ENCODE measurements at places on chromosomes 5 and 9. TPM values are rescaled to one million over a fixed set of nuclear protein-coding genes. Genes with fewer than 3 reads are reported as not detected.

The HMCN2 gene
- total RNA-seq, result not detected

GRCh38 chr5:143874312-143874711, 62.4 kb downstream of the HMHB1 start:
- DNase-seq, result no peak

DNA sequence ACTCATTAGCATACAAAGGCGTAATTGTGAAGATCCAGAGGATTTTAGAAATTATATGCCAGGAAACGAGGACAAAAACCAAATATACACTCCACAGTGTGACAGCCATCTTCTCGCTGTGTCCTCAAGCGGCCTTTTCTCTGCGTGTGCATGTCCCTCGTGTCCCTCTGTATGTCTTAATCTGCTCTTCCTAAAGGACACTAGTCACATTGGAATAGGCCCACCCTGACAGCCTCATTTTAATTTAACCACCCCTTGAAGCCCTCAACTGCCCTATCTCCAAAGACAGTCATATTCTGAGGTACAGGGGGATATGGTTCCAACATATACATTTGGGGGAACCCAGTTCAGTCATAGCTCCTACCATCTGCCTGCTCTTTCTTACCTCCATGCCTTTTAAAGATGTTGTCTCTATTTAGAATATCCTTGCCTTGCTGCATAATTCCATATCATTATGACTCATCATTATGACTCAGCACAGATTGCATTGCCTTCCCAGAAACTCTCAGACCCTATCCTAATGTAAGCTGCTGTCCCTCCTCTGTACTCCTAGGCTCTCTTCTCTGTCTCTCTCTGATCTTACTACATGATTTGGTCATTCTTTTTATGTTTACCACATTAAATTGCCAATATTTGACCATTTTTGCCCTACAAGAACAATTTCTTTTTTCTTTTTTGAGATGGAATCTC, 210.9 kb downstream of the AOPEP start:
- DNase-seq, result no peak

GRCh38 chr5:125316915-125317535, 570.6 kb upstream of the ZNF608 start:
- no peak for DNase-seq

GRCh38 chr5:175870820-175871447, 444 bp upstream of the CPLX2 start:
- no peak for DNase-seq

DNA sequence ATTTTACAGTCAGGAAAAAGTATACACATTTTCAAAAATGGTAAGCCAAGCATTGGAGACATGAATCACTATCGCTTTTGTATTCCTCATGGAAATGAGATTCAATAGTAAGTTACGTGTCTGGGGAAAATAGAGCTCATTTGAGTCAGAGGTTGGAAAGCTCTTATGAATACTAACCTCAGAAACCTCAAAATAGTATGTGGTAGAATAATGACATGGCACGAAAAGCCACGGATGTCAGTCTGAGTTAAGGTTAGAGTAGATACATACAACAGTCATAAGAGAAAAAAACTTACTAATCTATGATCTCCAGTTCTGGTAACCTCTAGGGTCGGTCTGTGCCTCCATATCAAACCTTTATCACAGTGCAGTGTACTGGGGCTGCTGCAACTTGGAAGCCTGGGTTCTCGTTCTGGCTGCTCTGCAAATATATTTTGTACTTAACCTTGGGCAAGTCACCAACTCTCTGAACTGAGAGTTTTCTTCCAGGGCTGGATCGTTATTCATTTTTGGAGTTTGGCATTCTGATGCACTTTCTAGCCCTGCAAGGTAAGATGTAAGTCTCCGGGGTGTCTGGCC, 31.8 kb downstream of the MAP1B start:
- peak; percentile 35 for DNase-seq

The RASA1 gene
- total RNA-seq, result 25.1 TPM

The SMU1 gene
- 25.8 TPM for total RNA-seq

- DNase-seq, result no peak
These were observed 33.4 kb downstream of the GCNT4 start for GRCh38 chr5:75018805-75019587.

DNA sequence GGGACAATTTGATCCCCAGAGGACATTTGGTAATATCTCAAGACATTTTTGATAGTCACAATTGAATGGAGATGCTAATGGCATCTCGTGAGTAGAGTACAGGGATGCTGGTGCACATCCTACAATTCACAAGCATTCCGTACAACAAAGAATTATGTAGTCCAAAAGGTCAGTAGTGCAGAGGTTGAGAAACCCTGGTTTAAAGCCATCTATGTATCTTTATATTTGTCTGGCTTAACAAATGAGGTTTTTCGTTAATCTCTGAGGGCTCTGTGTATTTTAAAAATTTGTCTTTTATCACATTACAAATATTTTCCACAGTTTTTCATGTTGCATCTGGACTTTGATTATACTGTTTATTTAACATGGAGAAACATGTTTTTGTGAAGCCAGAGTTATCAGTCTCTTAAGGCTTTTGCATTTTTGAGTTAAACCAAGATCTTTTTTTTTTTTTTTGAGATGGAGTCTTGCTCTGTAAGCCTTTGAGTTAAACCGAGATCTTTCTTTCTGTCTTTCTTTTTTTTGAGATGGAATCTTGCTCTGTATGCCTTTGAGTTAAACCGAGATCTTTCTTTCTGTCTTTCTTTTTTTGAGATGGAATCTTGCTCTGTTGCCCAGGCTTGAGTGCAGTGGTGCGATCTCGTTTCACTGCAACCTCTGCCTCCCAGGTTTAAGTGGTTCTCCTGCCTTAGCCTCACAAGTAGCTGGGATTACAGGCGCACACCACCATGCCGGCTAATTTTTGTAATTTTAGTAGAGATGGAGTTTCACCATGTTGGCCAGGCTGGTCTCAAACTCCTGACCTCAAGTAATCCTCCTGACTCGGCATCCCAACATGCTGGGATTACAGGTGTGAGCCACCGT, 2.8 kb downstream of the HSDL2 start:
- no peak for DNase-seq

DNA sequence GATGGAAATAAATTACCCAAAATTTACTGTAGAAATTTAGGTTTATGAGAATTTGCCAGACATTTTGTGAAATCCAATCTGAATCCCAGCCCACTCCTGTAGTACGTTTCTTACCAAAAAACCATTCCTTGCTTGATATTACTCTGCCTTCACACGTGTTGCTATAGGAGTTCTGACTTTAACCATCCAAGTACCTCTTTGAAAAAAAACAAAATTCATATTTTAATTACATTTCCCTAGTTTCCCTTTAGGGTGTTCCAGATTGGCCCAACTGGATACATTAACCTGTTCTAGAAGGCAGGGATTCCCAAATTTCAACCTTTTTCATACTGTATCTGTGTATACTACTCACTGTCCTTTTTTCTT, 1.4 kb upstream of the PJA2 start:
- DNase-seq, result no peak

The NDUFS6 gene
- total RNA-seq, result 38.9 TPM

DNA sequence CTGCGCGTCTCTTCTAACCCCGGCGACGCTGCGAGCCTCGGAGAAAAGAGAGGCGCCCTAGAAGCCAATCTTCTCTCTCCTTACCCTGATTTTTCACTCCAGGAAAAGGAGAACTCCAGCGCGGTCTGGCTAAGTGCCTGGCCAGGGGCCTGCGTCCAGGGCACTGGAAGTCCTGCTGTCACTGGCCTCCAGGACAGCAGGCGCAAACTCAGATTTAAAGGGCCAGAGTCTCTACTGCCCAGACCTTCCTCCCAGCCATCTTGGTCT, 553 bp upstream of the FOXB2 start:
- no peak for DNase-seq

- DNase-seq, result no peak
These were observed 86.9 kb downstream of the UGCG start for GRCh38 chr9:111983484-111983908.

The NR5A1 gene
- total RNA-seq, result not detected

DNA sequence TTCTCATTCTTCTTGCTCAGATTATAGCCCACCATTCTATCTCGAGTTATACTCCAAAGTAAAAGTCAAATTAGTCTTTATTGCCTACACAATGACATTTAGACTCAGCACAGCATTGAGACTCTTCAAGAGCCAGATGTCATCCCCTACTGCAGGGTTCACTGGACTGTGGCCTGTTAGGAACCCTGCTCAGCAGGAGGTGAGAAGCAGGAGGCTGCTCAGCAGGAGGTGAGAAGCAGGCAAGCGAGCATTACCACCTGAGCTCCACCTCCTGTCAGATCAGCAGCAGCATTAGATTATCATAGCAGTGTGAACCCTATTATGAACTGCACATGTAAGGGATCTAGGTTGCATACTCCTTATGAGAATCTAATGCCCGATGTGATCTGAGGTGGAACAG, 12.7 kb upstream of the LIFR start:
- no peak for DNase-seq

Measured in activated CD4-positive, alpha-beta memory T cell treated with anti-CD3 and anti-CD28 coated beads for 36 hours (primary cell).